ENCODE measurements at places on chromosomes 13 and 19. TPM values are rescaled to one million over a fixed set of nuclear protein-coding genes. Genes with fewer than 3 reads are reported as not detected.

The NLRP12 gene
- 0.10 TPM for polyA plus RNA-seq

The OXGR1 gene
- polyA plus RNA-seq, result not detected

The FPR1 gene
- 6.3 TPM for polyA plus RNA-seq

The CFD gene
- 20.2 TPM for polyA plus RNA-seq

The FKBP8 gene
- polyA plus RNA-seq, result 126 TPM

The FPR2 gene
- 0.15 TPM for polyA plus RNA-seq

The KHSRP gene
- polyA plus RNA-seq, result 73.6 TPM

The KLK12 gene
- polyA plus RNA-seq, result not detected
